ENCODE measurements at places on chromosomes 5 and 9. TPM values are rescaled to one million over a fixed set of nuclear protein-coding genes. Genes with fewer than 3 reads are reported as not detected.

GRCh38 chr9:116658265-116658664 is 28.8 kb upstream of the TRIM32 start:
- DNase-seq, result no peak

DNA sequence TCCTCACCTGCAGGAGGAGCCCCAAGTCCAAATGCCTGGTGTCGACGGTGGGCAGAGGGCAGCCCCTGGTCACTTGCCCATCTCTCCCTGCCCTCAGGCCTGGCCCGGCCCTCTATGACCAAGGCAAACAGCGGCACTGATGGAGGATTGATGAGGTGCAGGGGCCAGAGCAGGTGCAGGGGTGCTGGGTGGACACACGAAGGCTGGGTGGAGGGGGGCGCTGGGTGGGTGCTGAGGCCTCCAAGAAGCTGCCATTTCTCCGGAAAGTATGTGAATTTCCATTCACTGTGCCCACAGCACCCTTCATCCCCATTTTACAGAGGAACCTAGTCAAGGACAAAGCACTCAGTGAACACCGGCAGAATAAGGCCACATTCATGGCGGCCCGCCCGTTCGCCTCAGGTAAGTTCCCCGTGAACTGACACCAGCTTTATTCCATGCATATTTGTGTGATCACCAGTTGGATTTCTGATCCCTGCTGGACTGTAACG is 143.8 kb upstream of the PPP1R26 start:
- DNase-seq, result no peak

- no peak for DNase-seq
Measured at GRCh38 chr9:123316053-123316718, 39.8 kb upstream of the CRB2 start.

DNA sequence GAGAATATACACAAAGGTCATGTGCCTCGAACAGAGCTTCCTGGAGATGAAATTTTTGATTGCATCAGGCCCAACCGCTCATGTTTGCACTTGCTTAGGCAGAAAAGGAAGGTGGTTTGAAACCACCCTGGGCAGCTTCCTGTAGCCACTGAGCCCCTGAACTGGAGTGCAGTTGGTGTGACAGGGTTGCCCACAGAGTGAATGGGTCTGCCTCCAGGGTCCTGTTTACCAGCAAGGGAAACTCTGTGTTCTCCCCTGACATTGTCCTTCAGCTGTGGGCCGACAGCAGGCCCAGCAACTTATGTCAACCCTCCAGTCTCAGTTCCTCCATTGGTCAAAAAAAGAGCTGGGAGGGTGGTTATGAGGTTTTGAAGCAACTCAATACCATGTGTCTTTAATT is 289.6 kb downstream of the KIF4B start:
- no peak for DNase-seq

DNA sequence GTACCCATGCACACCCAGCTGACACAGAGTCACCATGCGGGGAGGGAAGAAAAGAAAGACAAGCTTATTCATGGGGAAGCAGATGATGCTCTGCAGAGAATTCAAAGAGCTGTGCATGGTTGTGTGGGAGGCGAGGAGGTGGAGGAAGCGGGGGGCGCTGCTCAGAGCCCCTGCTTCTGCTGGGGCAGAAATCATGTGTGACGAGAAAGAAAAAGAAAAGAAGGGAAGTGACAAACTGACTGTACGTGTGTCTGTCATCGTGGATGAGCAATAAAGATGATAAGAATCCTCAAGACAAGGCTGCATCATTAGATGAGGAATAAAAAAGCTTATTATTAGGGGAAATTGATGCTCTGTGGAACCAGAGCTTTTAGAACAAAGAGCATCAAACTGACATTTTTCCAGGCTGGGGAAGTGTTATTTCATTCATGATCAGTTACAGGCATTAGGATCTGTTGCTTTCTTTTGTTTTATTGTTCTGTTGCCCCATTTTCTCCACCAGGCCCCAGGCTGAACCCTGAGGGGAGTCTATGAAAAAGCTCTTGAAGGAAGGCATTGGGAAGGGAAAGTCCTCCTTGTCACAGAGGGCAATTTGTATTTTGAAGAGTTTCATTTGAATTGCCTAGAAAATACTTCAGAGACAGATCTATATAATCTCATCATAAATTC is 20.3 kb upstream of the SH3RF2 start:
- DNase-seq, result no peak

GRCh38 chr5:24668050-24668449 is 23.3 kb upstream of the CDH10 start:
- no peak for DNase-seq

- no peak for DNase-seq
Measured at GRCh38 chr9:119026120-119026519, 343.1 kb downstream of the BRINP1 start.

- DNase-seq, result no peak
Measured at GRCh38 chr5:172792701-172793570, 21.9 kb upstream of the DUSP1 start.

GRCh38 chr5:144421411-144421810 is 250.7 kb downstream of the KCTD16 start:
- DNase-seq, result no peak

DNA sequence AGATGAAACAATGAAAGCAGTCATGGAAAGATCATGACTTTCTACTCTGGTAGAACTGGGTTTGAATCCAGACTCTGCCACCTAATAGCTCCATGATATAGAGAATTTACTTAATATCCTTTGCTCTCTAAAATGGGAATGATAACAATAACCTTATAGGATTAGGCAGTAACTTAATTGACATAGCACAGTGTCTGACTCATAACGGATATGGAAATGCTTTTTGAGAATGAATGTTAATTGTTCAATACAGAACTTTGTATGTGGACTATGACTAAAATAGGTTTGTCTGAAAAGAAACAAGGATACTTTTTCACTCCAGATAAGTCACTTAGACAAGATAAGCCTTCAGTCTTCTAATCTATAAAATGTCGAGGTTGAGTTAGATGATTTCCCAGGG is 330.7 kb downstream of the PTPRD start:
- no peak for DNase-seq

GRCh38 chr9:114177423-114178064 is 22.2 kb downstream of the COL27A1 start:
- no peak for DNase-seq

DNA sequence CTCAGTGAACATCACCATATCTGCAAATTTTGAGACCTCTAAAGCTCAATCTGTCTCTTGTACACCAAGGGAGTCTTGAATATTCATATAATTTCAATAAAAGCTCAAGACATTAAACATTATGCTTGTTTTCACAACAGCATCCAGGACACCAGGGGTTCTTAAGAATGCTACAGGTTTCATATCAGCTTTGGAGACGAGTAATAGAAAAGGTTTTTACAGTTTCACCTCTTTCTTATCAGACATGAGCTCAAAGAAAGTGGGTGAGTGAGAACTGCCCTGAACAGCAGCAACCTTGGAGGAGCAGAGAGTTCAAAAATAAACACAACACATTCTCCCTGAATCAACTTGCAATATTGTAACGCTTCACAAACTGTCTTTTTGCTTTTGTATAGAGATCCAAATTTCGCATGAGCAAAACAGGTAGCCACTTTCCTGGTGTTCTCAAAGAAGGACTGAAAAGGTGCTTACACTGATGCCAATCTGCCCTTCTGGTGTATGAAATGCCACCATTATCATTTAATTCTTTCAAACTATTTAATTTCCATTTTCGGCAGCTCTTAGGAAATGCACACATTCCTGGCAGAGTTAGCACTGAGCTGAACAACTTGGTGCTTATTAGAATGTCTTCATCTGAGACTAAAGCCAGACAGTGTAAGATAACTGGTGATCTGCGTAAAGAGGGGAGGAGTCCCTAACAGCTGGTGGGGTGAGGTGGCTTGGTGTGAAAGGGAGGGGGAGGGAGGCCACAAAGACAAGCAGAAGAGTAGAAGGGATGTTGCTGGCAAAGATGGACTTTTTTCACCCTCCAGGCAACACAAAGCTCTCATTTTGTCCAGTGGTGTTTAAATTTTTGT is 535.3 kb downstream of the PDE4D start:
- DNase-seq, result no peak

DNA sequence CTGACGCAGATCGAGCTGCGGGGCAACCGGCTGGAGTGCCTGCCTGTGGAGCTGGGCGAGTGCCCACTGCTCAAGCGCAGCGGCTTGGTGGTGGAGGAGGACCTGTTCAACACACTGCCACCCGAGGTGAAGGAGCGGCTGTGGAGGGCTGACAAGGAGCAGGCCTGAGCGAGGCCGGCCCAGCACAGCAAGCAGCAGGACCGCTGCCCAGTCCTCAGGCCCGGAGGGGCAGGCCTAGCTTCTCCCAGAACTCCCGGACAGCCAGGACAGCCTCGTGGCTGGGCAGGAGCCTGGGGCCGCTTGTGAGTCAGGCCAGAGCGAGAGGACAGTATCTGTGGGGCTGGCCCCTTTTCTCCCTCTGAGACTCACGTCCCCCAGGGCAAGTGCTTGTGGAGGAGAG is 4.6 kb upstream of the PHYHD1 start:
- DNase-seq, result no peak

DNA sequence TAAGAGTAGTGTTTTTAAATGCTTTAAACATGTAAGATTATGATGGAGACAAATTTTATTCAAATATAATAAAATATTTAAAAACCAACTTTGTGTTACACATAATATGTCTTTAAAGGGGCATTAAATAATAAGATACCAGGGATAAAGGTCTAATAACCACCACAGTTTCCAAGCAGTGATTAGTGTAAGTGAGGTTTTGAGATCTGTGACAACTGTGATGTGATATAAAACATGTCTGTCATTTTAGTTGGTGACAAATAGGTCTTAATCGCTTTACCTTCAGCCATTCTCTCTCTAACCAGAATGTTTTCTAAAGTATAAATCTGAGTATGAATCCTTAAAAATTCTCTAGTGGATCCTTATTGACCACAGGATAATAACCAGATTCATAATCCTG is 28.1 kb downstream of the PPIP5K2 start:
- DNase-seq, result no peak

- DNase-seq, result peak; percentile 75
Measured at GRCh38 chr5:94693043-94693822, 74.8 kb downstream of the SLF1 start.

- DNase-seq, result no peak
Measured at GRCh38 chr9:110249603-110250002, 6.7 kb downstream of the TXN start.

DNA sequence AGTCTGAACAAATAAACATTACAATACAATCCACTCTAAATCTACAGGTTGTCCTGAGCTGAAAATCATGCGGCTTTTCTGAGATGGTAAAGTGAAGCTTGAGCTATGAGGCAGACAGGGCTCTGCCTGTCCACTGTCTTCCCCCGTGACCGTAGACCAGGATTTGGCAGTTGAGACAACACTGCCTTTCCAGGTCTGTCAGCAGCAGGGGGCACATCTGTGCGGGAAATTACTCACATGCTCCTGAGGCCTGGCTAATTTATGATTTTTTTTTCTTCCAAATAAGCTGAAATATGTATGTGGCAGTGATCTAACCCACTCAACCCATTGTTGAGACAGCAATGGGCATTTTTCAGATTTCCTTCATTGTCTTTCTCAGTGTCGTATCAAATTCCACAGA is 307.9 kb downstream of the FBXL7 start:
- DNase-seq, result no peak

The PLPP7 gene
- 0.96 TPM for polyA plus RNA-seq

The RPS23 gene
- polyA plus RNA-seq, result 5,283 TPM

The LCN15 gene
- 0.43 TPM for polyA plus RNA-seq

The IL3 gene
- 0.34 TPM for polyA plus RNA-seq
